ENCODE measurements at places on chromosomes 16 and 17. TPM values are rescaled to one million over a fixed set of nuclear protein-coding genes. Genes with fewer than 3 reads are reported as not detected.

Gene SPEM1
- total RNA-seq: not detected

Gene PLLP
- 1.5 TPM for total RNA-seq

Gene NPIPA5
- total RNA-seq: 4.9 TPM

Gene HIC1
- total RNA-seq: 20.2 TPM

DNA sequence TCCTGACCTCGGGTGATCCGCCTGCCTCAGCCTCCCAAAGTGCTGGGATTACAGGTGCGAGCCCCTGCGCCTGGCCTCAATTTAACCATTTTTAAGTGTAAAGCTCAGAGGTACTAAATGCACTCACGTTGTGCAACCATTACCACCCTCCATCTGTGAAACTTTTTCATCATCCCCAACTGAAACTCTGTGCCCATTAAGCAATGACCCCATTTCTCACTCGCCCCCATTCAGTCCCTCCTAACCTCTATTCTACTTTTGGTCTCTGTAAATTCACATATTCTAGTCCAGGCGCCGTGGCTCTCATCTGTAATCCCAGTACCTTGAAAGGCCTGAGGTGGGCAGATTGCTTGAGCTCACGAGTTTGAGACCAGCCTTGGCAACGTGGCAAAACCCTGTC lies 8.3 kb upstream of the SPNS3 start:
- no peak for DNase-seq

DNA sequence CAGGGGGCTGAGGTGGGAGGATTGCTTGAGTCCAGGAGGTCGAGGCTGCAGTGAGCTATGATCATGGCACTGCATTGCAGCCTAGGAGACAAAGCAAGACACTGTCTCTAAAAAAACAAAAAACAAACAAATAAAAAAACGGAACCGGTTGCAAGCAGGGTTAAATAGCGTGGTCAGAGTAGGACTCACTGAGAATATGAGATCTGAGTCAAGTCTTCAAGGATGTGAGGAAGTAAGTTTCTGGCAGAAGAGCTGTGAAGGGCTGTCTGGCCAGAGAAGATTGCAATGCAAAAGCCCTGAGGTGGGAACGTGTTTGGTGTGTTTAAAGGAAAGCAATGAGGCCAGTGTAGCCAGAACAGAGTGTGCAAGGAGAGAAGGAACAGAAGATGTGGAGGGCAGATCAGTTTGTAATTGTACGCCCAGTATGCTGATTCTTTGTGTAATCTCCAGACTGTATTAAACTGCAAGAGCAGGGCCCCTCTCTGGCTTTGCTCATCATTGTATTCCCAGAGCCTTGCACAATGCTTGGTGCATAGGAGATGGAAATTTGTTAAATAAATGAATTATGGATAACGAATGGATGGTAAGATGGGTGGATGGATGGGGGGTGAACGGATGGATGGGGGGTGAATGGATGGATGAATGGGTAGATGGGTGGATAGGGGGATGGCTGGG lies 6.3 kb downstream of the G6PC1 start:
- DNase-seq: no peak

DNA sequence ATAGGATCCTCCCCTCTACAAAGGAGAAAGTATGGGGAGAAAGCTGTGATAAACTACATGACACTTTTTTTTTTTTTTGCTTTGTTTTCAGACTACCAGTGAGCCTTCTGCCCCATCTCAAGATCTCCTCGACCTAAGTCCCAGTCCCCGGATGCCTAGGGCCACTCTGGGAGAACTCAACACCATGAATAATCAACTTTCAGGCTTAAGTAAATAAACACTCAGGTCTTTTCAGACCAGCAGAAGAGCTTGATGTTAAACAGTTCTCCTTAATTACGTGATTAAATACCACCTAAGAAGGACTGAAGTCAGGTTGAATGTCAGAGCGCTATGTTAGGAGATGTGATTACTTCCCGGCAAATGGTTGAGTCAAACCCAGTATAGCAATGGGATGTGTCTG lies 31.4 kb downstream of the COX11 start:
- no peak for DNase-seq

DNA sequence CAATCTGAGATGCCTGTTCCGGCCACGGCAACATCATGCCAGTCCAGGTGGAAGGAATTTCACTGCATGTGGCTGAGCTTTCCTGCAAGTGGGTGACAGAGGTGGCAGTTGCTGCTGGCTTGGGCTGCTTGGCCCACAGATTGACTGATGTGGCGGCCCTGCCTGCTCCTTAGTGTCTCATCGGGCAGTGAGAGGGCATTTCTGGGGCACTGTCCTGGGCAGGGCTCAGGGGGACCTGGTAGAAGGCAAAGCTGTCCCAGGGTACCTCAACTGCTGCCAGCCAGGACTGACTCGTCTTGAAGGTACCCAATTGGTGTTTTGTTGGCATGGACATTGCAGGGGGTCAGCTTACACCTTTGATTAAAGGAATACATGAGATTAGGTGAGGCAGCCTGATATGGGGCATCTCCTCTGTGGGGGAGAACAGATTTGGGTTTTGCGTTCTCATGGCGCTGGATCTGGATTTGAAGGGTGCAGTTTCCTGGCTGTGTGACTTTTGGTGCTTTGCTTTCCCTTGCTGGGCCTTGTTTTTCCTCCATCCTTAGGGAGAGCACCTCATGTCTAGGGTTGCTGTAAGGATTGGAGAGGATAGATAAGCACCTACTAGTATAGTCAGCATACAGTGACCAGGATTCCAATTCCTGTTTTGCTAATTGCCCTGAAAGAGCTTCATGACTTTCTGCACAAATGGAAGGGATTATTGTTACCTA lies 5.4 kb downstream of the CMIP start:
- DNase-seq: no peak

GRCh38 chr16:28538733-28539596 lies at the start of gene NUPR1:
TSS of gene NUPR1 (minus strand) at chr16:28538974. CDS start at chr16:28538907, 67 bp downstream.
- DNase-seq: peak; percentile 99

DNA sequence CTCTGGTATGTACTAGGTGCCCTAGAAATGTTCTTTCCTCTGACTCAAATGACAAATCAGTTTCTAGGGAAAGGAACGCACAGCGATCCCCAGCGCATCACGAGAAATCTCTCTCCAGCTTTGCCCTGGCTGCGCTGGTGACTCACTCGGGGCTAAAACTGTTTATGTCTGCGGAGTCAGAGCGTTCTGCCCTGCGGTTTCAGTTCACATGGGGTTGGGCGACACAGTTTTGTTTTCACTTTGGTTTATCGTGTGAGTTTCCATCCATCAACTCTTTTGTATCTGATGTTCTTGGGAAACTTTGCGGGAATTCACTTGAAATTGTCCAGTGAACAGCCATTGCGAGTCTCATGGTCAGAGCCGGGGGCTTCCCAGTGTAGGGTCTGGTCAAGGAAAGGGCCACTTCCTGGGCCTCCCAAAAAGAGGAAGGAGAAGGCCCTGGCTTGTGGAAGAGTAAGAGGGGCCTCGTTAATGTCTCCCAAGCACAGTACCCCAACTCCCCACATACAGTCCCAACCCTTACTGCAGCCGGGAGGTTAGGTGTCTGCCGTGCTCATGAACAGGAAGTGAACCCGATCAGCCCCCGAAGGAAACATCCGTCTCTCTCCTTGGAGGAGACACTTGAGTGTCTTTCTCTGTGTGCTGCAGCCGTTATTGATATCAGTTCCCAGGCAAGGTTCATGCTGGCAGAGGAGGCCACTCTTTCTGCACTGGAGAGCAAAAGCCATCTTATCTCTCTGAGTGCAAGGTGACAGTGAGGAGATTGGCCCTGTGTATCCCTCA lies 643.2 kb downstream of the WWOX start:
- DNase-seq: no peak

- DNase-seq: no peak
Observed at GRCh38 chr16:77555791-77556190, 121.0 kb upstream of the ADAMTS18 start.

GRCh38 chr16:58503166-58503862 lies 3.4 kb downstream of the NDRG4 start:
- no peak for DNase-seq

Measured in G401 (cell line).